ENCODE measurements at places on chromosomes 6 and 20.
A peak's percentile ranks its signal among the peaks of the same experiment; 100 is the strongest.

DNA sequence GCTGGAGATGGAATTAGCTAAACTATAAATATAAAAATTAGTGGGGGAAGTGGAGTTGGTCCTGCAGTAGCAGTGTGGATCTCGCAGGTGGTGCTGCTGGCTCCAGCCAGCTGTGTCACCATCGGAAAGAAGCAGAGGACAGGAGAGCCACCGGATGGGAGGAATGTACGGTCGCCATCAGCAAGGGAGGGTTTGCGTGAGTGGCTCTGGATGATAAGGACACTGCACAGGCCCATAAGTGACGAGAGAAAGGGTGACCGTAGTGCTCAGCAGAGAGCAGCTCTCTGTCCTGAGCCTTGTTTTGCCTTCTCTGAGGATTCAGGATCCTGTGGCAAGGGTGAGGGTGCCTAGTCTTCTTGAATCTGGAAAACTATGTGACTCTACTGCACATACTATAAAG, 378.7 kb downstream of the ZFAND3 start:
- no peak for DNase-seq

- DNase-seq, result no peak
Measured at GRCh38 chr6:116115781-116116180, 10.2 kb downstream of the COL10A1 start.

DNA sequence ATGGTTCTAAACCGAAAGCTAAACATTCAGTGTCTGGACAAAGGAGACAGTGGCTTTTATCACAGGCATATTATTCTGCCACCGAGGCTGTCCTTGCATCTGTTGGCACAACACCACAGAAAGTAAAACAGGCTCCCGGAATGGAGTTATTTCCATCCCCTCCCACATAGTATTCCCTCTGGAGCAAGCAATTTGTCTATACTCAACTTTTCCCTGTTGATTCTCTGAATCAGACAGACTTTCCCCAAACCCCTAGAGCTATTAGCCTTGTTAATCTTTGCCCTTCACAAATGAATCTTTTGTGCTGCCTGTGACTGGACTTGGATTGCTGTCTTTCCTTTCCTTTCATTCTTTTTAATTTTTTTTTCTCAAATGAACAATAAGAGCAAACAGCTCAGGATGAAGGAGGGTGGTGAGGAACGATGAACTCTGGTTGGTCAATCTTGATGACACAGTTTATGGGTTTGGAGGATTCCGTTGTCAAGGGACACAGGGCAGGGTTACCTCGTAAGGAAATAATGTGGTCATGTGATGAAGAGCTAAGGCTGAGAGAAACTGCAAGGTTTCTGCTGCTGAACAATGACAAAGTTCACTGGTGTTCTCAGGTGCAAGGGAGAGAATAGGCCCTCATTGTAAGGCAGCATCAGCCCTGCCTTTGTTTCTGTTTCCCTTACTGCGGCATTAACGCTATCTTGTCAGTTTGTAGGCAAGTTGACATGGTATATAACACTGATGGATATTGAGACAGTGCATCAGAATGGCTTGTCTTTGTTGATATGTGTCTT, 275.0 kb upstream of the BMP2 start:
- no peak for DNase-seq

DNA sequence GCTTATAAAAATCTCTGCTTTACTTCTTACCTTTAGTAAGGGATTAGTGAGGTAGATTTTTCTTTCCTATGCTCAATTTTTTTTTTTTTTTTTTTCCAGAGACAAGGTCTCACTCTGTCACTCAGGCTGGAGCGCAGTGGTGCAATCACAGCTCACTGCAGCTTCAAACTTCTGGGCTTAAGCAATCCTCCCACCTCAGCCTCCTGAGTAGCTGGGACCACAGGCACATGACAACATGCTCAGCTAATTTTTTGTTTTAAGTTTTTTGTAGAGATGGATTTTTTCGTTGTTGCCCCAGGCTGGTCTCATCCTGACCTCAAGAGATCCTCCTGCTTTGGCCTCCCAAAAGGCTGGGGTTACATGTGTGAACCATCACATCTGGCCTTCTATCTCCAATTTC, 58.9 kb upstream of the RREB1 start:
- DNase-seq, result no peak

DNA sequence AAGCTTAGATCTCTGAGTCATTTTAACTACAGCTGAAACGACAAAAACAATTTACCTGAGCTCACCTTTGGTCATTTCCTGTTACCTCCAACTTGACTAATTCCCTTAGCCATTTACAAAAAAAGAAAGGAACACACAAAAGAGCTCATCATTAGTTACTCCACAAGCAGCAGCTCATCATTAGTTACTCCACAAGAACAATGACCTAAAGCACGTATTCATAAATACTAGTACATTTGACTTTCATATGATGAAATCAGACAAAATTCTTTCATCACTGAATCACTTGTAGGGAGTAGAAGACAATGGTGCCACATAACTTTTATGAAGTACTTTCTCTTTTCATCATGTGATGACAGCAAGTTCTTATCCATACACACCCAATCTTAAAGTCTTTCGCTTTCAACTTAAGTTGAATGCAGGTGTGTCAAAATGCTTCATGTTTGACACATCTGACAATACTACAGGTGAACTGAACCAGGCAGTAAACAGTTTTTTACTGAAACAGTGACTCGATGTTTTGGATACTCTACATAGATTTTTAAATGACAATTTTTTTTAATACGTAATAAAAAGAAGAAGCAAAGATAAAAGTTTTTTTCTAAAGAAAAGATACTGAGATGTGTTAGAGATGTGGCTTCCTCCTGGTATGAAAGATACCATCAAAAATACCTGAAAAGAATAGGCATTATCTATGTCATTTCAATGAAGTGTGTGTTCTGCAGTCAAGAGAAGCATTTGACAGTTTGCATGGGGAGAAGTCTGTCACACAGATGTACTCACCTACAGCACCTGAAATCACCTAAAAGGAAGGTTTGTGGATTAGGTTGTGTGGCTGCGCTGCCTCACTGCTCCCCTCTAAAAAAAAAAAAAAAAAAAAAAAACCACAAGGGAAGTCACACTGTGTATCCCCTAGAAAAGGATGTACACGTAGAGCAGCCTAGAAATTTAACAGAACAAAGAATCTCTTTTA, 109.1 kb downstream of the PRDM1 start:
- no peak for DNase-seq

DNA sequence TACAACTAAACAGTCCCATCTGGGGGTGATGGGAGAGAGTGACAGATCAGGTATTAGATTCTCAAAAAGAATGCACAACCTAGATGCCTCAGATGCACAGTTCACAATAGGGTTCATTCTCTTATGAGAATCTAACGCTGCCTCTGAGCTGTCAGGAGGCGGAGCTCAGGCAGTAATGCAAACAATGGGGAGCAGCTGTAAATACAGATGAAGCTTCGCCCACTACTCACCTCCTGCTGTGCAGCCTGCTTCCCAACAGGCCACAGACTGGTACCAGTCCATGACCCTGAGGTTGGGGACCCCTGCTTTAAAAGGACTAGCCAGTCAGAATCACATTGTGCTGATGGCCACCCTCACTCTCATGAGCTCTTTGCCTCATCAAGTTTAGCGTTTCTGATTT, 247.0 kb upstream of the KCNQ5 start:
- no peak for DNase-seq

DNA sequence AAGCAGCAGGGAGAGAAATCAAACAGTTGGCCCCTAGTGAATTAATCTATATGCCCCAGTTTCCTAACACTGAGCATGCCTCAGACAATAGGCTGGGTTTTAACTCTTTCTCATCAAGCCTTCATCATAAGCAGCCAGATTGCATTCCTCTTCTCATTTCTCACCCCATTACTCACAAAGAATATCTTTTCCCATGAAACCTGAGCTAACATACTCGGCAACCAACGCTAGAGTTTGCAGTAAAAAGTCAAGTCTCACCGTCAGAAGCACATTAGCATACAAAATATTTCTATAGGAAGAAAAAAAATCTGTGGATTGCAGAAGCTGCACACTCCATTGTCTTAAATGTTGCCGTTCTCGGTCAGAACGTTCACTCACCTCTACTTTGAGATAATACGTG, 429.9 kb upstream of the ARID1B start:
- no peak for DNase-seq

DNA sequence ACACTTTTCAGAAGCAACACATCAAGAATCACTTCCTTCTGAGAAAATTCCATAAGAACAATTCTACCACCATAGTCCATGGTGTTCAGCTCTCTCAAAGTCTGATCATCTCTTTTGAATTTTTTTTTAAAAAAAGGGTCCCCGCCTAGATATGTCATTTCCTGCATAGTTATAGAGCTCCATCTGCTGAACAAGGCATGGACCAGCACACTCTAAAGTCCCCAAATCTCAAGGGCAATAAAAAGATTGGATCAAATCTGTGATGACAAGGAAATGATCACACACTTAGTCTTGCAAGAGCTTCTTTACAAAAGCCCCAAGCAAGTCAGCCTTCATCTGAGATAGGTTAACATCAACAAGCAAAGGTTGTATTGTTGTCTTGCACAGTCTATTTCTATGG, 100.7 kb upstream of the STMND1 start:
- DNase-seq, result no peak

DNA sequence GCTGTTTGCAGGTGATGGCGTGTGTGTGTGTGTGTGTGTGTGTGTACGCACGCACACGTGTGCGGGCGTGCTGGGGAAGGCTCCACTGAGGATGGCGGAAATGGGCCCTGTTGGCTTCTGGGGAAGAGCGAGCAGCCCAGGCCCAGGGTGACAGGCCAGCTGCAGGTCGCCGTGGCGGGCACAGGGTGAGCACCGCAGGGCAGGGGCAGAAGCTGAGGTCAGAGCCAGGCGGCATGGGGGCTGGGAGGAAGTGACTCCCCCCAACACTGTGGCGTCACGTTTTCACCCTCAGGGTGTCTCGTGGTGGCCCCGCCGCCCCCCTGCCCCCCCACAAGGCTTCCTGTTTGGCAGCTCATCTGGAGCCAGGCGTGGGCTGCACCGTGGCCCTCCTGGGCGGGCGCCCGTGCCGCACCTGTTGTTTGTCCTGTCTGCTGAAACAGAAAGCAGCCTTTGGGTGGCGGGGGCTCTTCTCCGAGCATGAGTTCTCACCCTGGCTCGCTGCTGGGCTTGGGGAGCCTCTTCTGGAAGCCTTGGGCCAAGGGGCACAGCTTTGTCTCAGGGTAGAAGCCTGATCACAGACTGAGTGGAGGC, 7.1 kb downstream of the RBM38 start:
- DNase-seq, result peak; percentile 67

GRCh38 chr6:50128420-50129005, 78.8 kb upstream of the DEFB112 start:
- no peak for DNase-seq
